ENCODE measurements at places on chromosomes 3 and 15.

- DNase-seq: no peak
These were observed 120.8 kb upstream of the HACD2 start for GRCh38 chr3:123705488-123706285.

GRCh38 chr15:75107908-75108838 is 84.8 kb downstream of the PPCDC start:
- DNase-seq: no peak

DNA sequence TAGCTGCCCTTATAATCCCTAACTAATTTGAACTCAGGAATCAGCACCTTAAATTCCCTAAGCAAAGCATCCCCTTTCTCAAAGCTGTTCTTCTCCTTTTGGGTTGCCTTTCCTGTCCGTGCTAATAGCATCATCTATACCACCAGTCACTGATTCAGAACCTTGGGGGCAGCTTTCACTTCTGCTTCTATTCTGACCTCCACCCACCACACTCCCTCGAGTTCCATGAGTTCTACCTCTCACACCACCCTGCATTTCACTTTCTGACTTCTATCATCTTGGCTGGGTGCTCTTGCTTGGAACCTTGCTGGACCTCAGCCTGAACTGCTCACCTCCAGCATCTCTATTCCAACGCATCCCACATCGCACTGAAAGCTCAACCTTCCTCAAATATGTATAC is 55.4 kb upstream of the KCNMB2 start:
- DNase-seq: no peak

DNA sequence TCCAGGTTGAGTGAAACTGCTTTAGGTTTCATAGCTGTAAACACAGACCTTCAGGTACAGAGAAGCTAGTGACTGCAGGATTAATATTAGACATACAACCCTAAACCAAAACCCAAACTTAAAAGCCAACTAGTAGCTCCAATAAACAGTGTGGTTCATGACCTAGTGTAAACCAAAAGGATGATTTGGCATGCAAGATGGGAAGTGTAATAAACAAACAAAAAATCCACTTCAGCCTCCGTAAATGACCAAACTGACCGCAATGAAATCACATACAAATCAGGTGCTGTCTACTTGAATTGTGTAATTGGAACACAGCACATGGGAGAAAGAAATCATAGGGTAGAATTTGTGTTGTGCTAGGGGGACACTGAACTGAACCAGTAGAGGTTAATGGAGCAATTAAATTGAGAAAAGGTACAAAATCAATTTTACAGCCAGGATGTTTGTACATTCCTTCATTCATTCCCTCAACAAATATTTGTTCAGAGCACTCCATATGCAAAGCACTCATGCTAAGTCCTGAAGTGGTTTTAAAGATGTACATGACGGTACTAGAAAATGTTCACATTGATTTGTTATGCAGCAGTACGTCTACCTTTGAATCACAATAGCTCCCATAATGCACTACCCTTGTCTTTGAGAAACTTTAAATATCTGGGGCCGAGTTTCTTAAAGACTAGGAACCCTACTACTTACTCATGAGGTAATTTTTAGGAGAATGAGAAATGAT is 21.4 kb upstream of the CHST2 start:
- DNase-seq: no peak

DNA sequence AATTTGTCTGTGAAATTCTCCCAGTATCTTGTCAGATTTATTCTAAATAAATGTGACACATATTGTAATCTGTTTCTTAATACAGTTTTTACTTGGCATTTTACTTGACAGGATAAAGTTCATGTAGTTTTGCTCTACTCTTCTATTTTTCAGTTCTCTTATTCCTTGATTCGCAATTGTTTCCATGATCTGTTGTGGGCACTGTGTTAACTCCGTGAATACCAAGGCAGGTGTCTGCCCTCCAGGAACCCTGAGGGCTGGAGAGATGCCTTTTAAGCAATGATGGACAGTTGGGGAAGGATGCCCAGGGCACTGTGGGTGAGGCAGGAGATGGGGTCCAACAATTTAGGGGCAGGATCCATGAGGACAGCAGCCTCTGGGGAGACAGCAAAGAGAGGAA is 3.1 kb downstream of the CLDN11 start:
- no peak for DNase-seq

- peak; percentile 45 for DNase-seq
These were observed at the start of gene PHLDB2 for GRCh38 chr3:111859061-111859973. PHLDB2 (plus strand) TSS chr3:111859265; CDS start chr3:111884078, 24,813 bp downstream.

GRCh38 chr3:88586121-88586640 is 436.4 kb downstream of the C3orf38 start:
- no peak for DNase-seq

DNA sequence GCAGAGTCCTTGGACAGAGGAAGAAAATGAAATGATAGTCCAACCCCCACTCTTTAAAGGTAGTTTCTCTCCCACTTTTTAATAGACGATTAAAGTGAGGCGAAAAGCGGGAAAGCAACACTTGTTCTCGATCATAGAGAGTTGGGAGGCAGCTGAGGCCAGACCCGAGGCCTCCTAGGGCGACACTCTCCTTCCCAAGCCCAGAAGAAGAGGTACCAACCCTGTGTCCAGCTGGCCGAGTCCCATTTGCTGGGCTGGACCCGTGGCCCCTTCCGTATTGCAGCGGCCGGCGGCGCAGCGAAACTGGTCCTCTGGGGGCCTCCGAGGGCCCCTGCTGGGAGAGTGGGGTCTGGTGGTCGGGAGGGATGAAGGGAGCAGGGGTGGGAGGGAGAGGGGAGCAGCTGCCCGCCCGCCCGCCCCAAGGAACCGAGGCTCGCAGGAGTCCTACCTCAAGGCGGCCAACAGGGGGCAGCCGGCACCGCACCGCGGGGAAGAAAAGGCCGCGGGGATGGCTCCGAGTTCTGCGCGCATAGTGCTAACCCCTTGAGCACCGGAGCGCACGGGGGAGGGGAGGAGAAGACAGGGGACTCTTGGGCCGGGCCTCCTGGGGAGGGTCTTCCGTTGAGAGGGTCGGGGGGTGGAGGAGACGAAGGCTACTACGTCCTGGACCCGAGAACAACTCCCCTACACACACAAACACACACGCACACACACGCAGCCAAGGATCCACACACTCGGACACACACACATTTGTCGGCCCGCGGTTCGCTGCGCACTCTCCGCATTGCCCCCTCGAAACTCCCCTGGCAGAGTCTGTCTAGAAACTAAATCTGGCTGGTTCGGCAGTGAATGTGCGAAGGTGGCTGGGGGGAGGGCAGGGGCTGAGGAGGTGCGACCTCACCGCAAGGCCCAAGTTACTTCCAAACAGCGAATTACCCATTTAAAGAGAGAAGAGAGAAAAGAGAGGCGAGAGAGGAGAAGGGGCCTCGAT is 2.0 kb downstream of the WNT5A start:
- DNase-seq: peak; percentile 63

- no peak for DNase-seq
These were observed 138.5 kb downstream of the ARPP21 start for GRCh38 chr3:35777563-35778554.

DNA sequence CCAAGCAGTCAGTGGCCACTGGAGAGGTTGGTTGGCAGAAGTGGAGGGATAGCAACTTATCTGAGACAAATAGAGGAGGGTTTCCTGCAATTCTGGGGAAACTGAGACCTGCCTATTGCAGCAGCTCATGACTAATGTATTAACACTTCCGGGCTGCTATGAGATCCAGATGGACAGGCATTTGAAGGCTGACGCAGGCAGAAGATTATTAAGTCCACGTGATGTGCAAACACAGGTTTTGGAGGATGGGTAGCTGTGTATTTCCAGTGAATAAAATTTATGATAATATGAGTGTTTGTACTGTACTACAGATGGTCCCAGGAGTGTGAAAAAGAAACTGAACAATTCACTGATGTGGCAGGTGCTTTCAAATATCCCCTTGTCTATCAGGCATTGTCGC is 28.5 kb upstream of the CFAP161 start:
- DNase-seq: no peak

- no peak for DNase-seq
These were observed 104.3 kb downstream of the LINGO1 start for GRCh38 chr15:77528290-77528967.

DNA sequence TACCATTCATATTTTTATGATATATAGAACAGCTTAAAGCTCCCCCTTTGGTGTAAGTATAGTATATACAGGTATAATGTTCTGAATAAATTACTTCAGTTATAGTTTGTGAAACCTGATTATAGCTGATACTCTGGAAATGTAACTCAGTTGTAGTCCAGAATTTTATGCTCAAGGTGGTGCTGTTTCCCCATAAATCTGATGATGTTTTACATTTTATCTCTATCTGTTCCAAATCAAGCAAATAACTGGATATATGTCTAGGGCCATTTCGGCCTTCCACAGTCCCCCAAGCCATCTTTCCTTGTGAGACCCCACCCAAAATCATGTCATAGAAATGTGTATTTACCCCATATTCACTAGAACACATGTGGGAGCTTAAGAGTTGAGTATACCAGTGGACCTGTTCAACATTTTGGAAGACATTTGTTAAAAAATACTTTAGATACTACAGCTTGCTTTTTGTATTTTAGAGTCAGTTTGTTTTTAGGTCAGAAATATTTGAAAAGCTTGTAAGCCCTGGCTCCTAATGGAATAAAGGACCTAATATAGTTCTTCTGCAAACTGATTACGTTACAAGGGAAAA is 107.1 kb downstream of the ATG7 start:
- DNase-seq: peak; percentile 70

- DNase-seq: no peak
These were observed 40.7 kb downstream of the KBTBD12 start for GRCh38 chr3:127955728-127956127.

GRCh38 chr3:20147361-20147760 is 38.6 kb downstream of the SGO1 start:
- DNase-seq: no peak

- DNase-seq: no peak
These were observed 6.1 kb downstream of the CDHR4 start for GRCh38 chr3:49793486-49794085.

DNA sequence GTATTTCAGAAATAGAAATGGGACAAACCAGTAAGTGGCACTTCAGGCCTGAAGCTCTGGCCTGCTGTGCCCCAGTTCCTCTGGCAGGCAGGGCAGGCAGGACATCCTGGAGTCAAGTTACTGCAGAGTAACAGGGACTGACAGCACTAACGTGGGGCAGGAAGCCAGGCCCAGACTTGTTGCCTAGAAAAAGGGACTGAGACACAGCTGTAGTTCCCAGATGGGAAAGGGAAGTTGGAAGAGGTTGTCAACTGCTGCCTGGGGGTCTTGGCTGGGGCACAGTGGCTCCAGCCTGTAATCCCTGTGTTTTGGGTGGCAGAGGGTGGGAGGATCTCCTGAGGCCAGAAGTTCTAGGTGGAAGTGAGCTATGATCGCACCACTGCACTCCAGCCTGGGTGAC is 171.9 kb downstream of the FMN1 start:
- peak; percentile 85 for DNase-seq

- no peak for DNase-seq
These were observed 58.0 kb downstream of the CHD2 start for GRCh38 chr15:92958105-92958504.

GRCh38 chr3:126208606-126209256 is 28.3 kb upstream of the ALDH1L1 start:
- peak; percentile 70 for DNase-seq

DNA sequence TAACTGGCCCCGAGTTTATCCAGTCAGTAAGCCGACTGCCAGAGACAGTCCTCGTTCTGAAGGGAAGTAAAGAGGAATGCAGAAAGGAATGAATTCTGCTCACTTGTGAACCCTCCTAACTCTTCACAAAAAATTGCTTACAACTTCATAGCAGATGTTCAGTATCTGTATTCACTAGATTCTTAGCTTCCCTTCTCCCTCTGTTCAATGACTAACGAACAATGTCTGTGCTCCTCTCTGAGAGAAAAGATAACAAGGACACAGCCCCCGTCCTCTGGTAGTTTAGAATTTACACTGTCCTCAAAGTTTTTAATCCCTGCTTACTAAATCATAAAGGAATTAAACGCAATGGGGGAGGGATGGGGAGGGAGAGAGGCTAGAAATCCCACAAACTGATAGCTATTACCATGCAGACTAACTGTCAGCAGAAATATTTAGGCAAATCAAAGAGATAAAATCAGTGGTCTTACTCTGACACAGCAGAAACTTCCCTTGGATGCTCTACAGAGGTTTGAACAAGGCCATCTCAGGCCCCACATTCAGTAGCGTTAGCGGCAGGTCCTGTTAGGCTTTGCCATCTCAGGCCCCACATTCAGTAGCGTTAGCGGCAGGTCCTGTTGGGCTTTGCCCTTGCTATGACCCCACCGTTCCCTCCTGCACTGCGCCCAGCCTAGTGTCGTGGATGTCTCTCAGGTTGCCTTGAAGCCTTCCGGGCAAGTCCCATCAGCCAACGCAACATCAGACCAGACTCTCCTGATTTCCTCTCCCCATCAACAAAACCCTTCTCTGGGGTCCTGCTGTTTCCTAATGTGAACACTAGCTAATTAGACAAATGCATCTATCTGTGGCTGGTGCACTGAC is 23.4 kb downstream of the NRROS start:
- no peak for DNase-seq

DNA sequence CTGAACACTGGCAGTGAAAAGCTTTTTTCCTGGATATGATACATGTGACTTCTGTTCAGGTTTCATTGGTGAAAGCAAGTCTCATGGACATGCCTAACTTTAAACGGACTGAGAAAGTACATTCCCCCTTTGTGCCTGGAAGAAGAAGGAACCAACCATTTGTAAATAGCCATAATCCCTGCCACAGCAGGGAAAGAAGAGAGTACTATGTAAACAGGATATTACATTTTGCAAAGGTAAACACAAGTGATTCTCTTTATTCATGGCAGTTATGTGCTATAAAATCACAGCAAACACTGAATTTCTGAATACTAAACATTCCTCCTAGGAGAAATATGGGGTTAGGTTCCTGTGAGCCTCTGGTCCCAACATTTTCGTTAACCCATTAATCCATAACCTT is 46.8 kb downstream of the PRICKLE2 start:
- DNase-seq: peak; percentile 65

GRCh38 chr15:52546031-52546751 is 17.5 kb upstream of the MYO5A start:
- DNase-seq: no peak

DNA sequence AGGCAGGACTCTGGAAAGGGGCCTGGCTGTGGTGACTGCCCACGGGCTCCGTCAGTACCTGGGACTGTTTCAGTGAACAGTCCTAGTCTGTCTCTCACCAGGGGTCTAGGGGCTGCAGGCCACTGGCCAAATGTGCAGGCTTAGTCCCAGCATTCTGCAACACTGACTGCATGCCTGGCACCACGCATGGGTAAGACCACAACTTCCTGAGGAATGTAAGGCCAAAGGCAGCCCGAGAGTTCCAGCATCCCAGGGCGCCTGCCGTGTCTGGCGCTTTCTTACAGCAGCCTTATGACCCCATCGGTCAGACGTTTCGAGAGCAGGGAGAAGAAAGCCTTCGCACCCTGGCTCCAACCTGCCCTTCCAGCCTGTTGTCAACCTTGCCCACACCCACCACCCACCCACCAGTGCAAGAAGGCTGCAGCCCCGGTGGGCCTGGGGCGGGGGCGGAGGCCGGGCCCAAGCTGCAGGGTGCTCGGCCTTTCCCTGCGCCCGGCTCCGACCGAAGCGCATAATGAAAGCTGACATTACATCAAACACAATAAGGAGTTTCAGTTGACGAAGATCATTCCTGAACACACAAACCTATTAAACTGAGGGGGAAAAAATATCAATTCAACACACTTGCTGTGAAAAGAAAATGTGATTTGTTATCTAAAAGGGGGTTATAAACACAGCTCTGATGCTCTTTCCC is 29.5 kb upstream of the TMEM115 start:
- no peak for DNase-seq

GRCh38 chr3:190491533-190492054 is 22.3 kb upstream of the IL1RAP start:
- no peak for DNase-seq

Measured in T47D (cell line).